Uterus (tissue), 4 donors: ENCODE measurements at places on chromosomes 13 and 19. TPM values are rescaled to one million over a fixed set of nuclear protein-coding genes. Genes with fewer than 3 reads are reported as not detected.

The TMEM59L gene
- total RNA-seq: 7.5 TPM

The LRRC4B gene
- total RNA-seq: 2.4 TPM

The GAPDHS gene
- not detected for total RNA-seq

The MTUS2 gene
- 0.26 TPM for total RNA-seq

DNA sequence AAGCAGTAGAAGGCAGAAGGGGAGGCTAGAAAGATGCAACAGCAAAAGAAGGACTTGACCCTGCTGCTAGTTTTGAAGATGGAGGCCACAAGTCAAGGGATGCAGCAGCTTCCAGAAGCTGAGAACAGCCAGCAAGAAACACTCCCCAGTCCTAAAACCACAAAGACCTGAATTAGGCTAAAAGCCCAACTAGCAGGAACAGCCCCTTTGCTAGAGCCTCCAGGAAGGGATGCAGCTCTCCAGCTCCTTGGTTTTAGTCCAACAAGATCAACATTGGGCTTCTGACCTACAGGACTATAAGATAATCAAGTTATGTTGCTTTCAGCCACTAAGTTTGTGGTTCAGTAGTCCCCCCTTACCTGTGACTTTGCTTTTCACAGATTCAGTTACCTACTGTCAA lies 10.5 kb upstream of the LATS2 start:
- H3K36me3 ChIP-seq: no peaks in the 10 kb centered on the region
- no peaks in the 10 kb centered on the region for H3K4me1 ChIP-seq
- H3K27ac ChIP-seq: peak overlapping the region; percentile 1
- H3K27me3 ChIP-seq: no peaks in the 10 kb centered on the region
- no peak for DNase-seq
